Pulmonary artery endothelial cell (primary cell): ENCODE measurements at places on chromosomes 2 and 18. TPM values are rescaled to one million over a fixed set of nuclear protein-coding genes. Genes with fewer than 3 reads are reported as not detected.

Gene APOB
- total RNA-seq = 0.40 and 0.78 TPM in 2 replicates

Gene ID2
- total RNA-seq = 7.6 and 10.1 TPM in 2 replicates

Gene CXCR4
- total RNA-seq = 30.5 and 126 TPM in 2 replicates

Gene GPR155
- 1.9 and 2.3 TPM in 2 replicates for total RNA-seq

Gene ARHGAP15
- not detected in 2 replicates for total RNA-seq
